ENCODE measurements at places on chromosomes 5 and 9. TPM values are rescaled to one million over a fixed set of nuclear protein-coding genes. Genes with fewer than 3 reads are reported as not detected.

- no peak for DNase-seq
Measured at GRCh38 chr5:133366438-133366837, 245.9 kb downstream of the FSTL4 start.

DNA sequence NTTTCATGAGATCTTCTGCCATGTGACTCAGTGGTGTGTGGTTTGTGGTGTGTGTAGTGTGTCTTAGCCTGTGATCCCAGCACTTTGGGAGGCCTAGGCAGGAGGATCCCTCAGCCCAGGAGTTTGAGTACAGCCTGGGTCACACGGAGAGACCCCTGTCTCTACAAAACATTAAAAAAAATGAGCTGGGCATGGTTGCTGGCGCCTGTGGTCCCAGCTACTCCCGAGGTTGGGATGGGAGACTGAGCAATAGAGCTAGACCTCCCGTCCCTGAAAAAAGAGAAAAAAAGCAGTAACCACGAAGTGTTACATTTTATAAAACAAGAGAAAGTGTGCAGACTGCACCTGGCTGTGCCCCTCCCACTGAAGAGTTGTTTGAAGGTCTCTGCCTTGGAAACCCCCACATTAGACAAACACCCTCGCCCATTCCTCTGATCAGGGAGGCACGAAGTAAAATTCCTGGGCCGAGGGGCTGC lies 21.2 kb upstream of the RNU6ATAC start:
- no peak for DNase-seq

- no peak for DNase-seq
Measured at GRCh38 chr5:91122651-91123050, 260.5 kb downstream of the ARRDC3 start.

GRCh38 chr9:129421371-129421770 lies 199.5 kb downstream of the C9orf50 start:
- DNase-seq, result no peak

DNA sequence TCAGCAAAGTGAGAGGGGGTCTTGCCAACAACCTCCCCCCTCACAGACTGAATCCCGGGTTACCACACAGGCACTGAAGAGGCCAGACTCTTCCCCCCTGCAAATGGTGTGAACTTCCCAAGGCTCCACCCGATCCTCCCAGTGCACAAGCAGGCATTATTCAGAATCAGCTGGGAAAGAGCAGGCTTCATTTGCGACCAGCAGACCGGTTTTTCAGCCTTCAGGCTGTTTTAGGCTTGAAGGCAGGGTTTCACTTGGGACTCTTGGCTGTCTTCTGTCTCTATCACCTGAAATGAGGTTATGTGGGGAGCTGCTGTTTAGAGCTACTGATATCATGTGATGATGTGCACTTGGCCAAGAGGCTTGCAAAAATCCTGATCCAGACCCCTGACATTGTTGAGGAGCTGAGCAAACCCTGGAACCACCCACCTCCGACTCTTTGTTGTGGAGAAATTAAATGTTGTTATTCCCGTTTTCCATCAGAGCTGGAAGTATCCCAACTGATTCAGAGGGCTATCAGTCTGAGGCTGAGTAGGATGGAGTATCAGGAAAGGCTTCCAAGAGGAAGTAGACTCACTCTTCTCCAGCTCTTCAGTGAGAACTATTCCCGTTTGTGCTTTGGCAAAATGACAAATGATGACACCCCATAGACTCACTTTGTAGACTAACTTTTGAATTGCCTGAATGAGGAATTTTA lies 63.3 kb upstream of the ZFR start:
- no peak for DNase-seq

- no peak for DNase-seq
Measured at GRCh38 chr9:2576631-2577030, 45.0 kb upstream of the VLDLR start.

GRCh38 chr5:139903795-139904565 lies 108.4 kb downstream of the PSD2 start:
- DNase-seq, result peak; percentile 78

DNA sequence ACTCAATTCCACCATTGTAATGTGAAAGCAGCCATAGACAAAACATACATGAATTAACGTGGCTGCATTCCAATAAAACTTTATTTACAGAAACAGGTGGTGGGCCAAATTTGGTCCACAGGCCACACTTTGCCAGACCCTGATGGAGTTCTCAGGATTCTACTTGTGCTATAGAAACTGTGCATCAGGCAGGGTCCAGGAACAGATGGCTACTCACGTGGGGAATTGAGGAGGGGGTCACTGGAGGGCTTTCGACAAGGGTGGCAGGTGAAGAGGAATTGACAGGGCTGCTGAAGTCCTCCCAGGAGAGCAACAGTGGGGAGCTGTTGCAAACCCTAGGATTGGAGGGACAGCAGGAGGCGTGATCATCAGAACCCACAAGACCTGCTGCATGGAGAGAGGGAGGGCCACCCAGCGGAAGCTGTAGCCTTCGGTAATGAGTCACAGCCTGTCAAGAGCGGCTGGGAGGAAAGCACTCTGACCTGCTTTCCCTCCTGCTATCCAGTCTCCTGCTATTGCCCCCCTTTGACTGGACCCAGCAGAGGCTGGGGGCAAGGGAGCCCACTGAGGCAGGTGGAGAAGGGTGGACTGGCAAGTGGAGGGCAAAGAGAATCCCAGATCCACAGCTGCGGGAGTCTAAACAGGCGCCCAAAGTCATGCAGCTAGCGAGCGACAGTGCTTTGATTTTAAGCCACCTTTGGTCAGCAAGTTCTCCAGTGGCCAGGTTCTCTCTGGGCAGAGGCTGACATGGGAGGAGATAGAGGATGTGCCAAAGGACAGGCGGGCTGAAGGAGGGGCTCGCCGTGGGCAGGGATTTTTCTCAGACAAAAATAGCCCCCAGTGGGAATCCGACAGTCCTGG lies 138.3 kb upstream of the SMIM23 start:
- no peak for DNase-seq

GRCh38 chr9:33166231-33167083 lies 679 bp downstream of the B4GALT1 start:
- DNase-seq, result no peak

GRCh38 chr5:171647904-171648260 lies 137.7 kb upstream of the SMIM23 start:
- DNase-seq, result no peak

- no peak for DNase-seq
Measured at GRCh38 chr5:80885396-80886000, 74.7 kb upstream of the RASGRF2 start.

- no peak for DNase-seq
Measured at GRCh38 chr9:79812507-79813257, 240.9 kb downstream of the TLE4 start.

- DNase-seq, result no peak
Measured at GRCh38 chr5:35309365-35310130, 79.3 kb upstream of the PRLR start.

GRCh38 chr9:95486318-95486717 lies 30.5 kb downstream of the PTCH1 start:
- no peak for DNase-seq

DNA sequence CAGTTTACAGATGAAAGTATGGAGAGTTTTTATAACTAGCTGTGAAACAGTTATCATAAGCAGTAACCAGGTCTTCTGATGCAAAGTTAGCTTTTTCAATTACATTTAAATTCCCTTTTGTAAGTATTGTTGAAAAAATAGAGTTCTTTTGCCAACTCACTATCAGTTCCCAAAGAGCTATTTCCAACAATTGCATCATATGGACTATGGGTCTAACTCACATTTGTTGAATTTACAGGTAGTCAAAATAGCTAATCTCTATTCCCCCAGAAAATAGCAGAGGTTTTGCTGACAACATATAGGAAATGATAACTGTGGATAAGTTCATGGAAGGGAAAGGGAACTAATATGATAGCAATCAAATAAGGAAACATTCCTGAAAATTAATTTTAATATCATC lies 1.4 kb downstream of the SPINK1 start:
- no peak for DNase-seq

- no peak for DNase-seq
Measured at GRCh38 chr5:19175776-19176570, 812.0 kb downstream of the CDH18 start.

DNA sequence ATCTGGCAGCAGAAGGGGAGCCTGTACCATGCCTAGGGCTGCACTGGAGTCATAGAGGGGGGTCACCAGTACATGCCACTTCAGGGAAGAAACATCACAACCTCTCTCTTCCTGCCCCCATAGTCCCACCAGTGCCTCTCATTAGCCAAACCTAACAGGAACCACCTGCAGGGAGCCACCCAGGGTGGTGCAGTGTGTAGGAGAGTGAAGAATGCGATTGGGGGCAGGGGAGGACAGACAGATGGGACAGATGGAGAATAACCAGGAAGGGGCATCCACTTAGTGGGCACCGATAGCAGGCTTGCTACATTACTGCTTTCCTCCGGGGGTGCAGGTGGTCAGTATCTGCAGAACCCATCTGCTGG lies 19.2 kb downstream of the DAPK1 start:
- DNase-seq, result no peak

DNA sequence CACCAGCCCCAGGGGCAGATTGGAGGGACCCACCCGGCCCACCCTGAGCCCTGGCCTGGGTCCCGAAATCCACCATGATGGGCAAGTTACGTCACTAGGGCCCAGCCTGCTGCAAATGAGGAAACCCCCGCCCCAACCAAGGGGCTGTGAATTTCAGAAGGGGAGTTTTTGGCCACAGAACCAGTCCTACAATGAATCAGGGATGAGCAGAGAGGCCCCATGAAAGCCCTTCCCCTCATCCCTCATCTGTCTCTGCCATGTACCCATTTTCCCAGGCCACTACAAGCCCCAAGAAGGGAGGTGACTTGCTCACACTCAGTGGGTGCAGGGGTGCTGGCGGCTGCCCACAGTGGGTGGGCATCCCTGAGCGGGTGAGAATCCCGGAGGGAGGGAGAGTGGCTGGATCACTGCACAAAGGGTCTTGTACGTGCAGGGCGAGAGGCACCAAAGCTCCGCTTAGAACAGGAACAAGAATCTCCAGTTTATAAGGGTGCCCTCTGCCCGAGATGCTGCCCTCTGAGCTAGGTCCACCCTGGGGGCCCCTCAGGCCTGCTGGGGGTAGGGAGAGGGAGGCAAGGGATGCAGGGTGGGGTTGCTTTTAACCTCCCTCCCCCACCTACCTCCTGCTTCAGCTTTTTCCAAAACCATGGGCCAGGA lies 10.4 kb upstream of the TCF7 start:
- DNase-seq, result no peak

DNA sequence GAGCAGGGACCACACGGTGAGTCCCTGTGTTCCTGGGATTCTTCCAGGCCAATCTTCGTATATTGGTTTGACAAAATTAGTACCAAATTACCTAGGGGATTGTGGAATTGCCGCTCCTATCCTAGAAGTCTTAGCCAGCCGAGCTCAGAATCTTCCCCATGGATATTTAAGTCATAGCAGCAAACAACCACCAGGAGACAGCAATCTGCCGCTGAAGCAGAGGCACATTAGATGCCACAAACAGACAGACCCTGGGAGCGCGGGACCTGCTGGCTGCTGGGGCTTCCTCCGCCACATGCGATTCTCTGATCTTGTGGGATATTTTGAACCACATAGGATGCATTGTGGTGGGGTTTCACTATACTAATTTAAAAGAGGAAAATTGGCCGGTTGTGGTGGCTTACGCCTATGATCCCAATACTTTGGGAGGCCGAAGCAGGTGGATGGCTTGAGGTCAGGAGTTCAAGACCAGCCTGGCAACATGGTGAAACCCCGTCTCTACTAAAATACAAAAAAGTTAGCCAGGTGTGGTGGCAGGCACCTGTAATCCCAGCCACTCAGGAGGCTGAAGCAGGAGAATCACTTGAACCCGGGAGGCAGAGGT lies 31.7 kb upstream of the ZBTB43 start:
- DNase-seq, result peak; percentile 70

- DNase-seq, result no peak
Measured at GRCh38 chr5:79093762-79094161, 17.8 kb upstream of the BHMT start.

GRCh38 chr5:10743526-10743925 lies 17.5 kb downstream of the DAP start:
- DNase-seq, result no peak

DNA sequence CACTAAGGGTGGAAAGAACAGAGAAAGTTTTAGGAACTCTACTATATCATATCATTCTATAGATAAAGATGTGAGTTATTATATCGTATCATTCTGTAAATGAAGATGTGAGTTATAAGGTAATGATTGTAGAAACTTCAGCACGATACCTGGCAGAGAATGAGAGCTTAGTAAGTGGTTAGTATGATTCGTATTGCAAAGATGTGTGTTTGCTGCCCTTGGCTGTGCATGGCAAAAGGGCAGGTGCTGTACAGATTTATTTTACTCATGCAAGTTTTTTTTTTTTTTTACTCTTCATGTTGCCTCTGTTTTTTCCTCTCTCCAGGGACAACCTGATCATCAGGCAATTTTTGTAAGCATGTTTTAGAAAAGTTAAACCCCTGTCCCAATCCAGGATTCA lies 83.3 kb downstream of the EGFLAM start:
- DNase-seq, result no peak

DNA sequence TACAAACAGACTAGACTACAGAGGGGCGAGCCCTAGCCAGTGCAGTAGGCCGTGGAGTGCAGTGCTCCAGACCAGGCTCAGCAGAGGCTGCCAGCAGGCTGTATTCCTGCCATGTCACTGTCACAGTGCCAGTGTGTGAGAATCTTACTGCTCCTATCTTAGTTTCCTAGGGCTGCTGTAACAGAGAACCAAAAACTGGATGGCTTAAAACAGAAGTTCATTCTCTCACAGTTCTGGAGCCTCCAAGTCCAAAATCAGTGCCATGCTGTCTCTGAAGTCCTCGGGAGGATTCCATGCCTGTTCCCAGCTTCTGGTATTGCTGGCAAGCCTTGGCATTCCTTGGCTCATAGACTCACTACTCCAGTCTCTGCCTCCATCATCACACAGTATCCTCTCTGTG lies 75.0 kb upstream of the SAP30L start:
- DNase-seq, result no peak

DNA sequence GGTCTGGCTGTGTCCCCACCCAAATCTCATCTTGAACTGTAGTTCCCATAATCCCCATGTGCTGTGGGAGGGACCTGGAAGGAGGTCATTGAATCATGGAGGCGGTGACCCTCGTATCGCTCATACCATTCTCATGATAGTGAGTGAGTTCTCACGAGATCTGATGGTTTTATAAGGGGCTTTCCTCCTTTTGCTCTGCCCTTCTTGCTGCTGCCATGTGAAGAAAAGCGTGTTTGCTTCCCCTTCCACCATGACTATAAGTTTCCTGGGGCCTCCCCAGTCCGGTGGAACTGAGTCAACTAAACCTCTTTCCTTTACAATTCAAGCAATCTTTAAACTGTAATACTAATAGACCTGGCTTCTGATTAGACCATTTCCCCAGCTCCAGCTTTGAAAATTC lies 92.2 kb upstream of the SARDH start:
- no peak for DNase-seq

- peak; percentile 65 for DNase-seq
Measured at GRCh38 chr5:161546470-161547301, at the start of gene GABRB2. TSS of gene GABRB2 (minus strand) at chr5:161546725. CDS start at chr5:161546643, 82 bp downstream.

TTC39B gene
- 9.5 TPM for total RNA-seq

CER1 gene
- 3.4 TPM for total RNA-seq

PCDHGA8 gene
- total RNA-seq, result 1.4 TPM

CHSY3 gene
- 1.4 TPM for total RNA-seq

RPP25L gene
- 25.6 TPM for total RNA-seq

PCDHB16 gene
- total RNA-seq, result 5.9 TPM

RGS3 gene
- total RNA-seq, result 18.2 TPM

SHISAL2B gene
- total RNA-seq, result 8.6 TPM

MEGF9 gene
- 1.8 TPM for total RNA-seq

GRXCR2 gene
- total RNA-seq, result not detected

SPIN1 gene
- 143 TPM for total RNA-seq

LTC4S gene
- 2.2 TPM for total RNA-seq

All from H1 (cell line).